ENCODE measurements at places on chromosomes 7 and 10.
A peak's percentile ranks its signal among the peaks of the same experiment; 100 is the strongest.

GRCh38 chr10:119337796-119338432 is 130.5 kb downstream of the GRK5 start:
- DNase-seq: peak; percentile 1

DNA sequence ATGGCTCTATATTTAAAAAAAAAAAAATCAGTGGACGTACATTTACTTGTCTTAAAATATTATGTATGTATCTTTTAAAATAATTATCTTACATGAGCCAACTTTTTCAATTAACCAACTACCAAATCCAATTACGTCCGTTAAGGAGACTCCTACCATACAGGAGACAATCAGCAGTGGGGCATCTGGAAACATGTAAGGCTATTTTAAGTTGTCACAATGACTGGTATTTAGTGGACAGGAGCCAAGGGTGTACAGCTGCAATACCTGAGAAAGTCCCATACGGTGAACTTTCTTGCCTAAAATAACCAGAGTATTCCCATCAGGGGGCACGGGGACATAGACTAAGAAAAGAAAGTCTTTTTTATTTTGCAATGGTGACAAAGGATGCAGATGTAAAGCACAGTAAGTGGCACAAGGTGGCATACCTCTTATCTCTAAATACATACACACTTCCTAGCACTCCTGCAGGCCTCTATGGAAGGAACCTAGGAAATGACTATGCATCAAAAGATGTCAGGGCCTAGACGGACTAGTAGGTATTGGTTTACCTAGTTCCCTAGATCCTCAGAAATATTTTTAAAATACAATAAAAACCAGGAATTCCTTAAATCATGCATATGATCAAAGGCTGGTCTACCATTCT is 16.0 kb upstream of the TLL2 start:
- DNase-seq: no peak

- DNase-seq: no peak
Observed at GRCh38 chr7:28919510-28919909, 38.6 kb downstream of the TRIL start.

GRCh38 chr10:89002226-89002978 is 11.8 kb downstream of the FAS start:
- no peak for DNase-seq

- peak; percentile 8 for DNase-seq
Observed at GRCh38 chr10:26437637-26438461, at the start of gene APBB1IP. Gene APBB1IP (plus strand): TSS chr10:26438341. CDS start chr10:26492327, 53,986 bp downstream.

GRCh38 chr7:29274146-29275017 is 79.8 kb downstream of the CHN2 start:
- no peak for DNase-seq

DNA sequence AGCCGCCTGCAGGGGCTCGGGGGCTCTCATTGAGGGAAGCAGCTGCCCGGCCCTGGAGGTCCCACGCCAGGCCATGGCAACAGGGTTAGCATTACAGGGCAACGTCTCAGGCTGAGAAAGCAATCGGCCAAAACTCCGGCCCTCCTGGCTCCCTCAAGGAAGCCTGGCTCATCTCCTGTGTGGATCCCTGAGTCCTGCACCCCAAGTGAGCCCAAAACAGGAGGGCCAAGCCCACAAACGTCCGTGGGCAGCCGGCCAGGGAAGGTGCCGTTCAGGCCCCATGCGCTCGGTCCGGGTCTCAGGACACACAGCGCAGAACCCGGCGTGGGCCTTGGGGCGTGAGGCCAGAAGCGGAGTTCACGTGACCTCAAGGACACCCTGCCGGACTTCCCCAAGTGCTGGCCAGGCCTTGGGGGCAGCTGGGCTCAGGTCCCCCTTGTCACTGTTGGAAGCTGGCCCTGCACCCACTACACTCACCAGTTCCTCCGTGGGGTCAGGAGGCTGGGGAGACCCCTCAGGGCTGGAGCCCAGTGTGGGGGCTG is 8.0 kb upstream of the PWWP2B start:
- DNase-seq: no peak

GRCh38 chr7:72063330-72063729 is 348.8 kb downstream of the CALN1 start:
- no peak for DNase-seq

GRCh38 chr7:100674411-100675104 is 1.0 kb downstream of the GNB2 start:
- no peak for DNase-seq

- DNase-seq: no peak
Observed at GRCh38 chr10:30185916-30186315, 126.5 kb upstream of the JCAD start.

DNA sequence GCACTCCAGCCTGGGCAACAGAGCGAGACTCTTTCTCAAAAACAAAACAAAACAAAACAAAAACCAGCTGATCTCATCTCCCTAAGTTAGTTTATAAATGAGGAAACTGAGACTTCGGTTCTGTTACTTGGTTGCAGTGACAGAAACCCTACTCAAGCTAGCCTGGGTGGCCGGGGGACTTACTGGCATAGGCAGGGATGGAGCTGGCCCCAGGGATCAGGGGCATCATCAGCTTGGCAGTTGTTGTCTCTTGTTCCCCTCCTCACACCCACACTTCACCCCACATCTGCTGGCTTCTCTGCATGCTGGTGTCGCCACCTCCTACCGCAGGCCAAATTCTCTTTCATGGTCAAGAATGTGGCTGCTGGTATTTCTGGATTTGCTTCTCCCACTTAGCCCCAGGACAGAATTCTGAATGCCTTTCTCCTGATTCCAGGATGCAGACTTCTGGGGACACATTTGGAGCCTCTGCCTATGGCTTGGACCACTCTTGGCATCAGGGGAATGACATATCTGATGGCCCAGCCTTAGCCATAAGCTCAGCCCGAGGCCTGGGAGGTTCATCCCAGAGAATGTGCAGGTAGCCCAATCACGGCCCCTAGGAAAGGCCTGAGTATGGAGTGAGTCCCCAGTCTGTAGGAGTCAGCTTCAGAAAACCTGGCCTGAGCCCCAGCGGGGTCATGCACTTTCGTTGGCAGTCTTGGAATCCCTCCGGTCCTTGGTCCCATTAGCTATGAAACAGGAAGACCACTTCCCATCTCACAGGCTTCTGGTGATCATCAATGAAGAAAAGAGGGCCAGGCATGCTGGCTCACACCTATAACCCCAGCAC is 41.6 kb upstream of the CTBP2 start:
- DNase-seq: no peak

GRCh38 chr7:28686418-28686800 is 271.7 kb downstream of the TRIL start:
- no peak for DNase-seq

DNA sequence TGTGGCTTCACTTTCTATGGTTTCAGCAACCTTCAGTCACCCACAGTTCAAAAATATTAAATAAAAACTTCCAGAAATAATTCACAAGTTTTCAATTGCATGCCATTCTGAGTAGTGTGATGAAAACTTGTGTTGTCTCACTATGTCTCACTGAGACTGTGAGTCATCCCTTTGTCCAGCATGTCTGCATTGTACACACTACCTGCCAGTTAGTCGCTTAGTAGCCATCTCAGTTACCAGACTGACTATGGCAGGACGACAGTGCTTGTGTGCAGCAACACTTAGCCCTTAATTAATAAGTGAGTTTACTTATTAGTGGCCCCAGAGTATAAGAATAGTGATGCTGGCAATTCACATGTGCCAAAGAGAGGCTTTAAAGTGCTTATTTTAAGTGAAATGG is 22.5 kb downstream of the CCDC186 start:
- DNase-seq: no peak

DNA sequence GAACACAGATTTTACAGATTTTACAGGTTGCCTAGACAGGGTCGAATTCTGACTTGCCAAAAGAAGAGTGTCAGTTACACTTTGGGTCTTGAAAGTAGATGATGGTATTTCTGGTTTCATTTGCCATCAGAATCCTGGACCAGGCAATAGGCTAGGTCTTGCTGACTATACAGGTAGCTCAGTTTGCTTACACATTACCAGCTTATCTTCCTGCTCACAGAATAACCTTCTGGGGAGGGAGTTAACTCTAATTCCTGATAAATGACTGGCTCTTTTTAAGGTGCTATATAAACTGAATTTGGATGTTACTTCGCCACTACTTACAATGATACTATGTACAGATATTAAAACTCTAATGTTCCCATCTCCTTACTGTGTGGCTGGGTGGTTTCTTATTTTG is 39.8 kb downstream of the GBF1 start:
- no peak for DNase-seq

DNA sequence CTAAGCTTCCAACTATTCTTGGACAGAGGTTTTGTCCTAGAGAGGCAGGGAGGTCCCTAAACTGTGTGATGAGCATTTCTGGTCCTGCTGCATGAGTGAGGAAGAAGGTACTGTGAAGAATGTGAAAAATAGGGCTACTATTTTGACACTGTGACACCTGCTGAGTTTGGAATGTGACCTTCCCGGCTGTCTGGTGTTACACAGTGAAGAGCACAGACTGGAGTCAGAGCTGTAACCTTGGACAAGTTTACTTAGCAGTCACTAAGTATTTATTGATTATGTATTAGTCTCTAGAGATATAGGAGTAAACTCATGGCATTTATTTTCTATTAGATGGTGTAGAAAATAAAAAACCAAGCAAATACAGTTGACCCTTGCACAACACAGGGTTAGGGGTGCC is 12.3 kb downstream of the GOLGA7B start:
- no peak for DNase-seq

DNA sequence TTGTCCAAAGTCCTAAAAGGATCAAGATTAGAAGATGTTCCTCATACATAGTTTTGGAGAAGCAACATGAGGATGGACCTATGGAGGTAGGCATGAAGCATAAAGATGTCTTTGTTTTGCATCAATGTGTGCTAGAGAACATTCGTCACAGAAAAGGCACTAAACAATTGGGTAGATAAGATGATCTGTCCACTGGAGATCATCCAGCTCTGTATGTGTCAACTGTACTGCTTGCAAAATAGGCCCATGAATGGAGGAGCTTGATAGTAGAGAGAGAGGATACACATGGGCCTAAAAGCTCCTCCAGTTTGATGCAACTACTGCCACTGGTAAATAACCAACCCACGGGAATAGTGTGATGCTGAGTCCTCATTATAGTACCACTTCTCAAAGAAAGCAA is 286.4 kb upstream of the HGF start:
- no peak for DNase-seq

DNA sequence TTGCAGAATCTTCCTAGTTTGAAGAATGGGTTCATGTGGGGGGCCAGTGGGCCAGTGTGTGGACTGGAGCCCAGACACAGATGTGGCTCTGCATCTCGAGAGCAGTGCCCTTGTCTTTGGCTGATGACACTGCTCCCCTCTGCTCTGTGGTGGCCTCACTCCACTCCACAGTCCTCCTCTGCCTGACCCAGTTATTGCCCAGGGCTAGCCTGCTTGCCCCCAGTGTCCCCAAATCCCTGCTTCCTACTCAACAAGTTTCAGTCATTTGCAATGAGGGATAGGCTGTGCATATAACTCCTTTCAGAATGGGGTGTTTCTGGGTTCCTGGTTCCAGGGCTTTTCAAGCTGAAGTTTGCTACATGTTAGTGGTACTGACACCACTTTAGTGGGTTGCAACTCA is 177.5 kb downstream of the SNX10 start:
- no peak for DNase-seq

GRCh38 chr7:2437537-2438148 is 34.2 kb downstream of the CHST12 start:
- no peak for DNase-seq

DNA sequence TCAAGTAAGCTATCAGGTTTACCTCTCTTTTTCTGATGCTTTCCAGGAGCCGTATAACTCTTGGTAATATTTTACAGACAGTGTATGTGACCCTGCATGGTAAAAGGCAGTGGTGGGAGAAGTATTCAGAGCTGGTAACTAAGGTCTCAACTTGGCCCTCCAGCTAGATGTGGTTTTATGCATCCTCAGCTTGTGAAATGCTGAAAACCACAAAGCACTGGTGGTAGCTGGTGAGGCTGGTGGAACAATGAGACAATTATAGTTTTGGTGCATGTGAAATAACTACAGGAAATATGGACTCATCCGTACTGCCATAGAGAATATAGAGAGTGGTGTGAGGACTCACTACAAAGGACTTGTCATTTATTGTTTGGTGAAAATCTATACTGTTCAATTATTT is 383.0 kb upstream of the PCDH15 start:
- no peak for DNase-seq

DNA sequence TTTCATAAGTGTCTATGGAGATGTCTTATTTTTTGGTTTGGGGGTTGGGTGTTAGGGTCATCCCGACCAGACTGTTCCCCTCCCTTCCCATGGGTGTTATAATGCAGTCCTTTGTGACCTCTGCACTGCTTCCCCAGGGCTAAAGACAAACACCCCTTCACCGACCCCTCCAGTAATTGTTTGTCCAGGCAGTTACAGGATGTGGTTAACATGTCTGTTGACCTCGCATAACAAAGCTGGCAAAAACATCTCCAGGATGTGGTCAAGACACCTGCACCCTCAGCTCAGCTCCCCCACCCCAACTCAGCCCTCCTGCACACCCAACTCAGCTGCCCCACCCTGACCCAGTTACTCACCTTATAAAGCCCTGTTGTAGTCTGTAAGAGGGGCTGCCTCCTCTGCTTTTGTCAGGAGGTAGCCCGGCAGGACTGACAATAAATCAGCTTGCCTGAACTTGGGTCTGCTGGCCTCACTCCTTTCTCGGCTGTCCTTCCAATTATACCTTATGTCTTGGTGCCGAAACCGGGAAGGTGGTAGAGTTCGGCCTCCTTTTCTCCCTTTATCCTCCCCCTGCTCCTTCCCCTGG is 102.2 kb downstream of the ZNF92 start:
- no peak for DNase-seq

DNA sequence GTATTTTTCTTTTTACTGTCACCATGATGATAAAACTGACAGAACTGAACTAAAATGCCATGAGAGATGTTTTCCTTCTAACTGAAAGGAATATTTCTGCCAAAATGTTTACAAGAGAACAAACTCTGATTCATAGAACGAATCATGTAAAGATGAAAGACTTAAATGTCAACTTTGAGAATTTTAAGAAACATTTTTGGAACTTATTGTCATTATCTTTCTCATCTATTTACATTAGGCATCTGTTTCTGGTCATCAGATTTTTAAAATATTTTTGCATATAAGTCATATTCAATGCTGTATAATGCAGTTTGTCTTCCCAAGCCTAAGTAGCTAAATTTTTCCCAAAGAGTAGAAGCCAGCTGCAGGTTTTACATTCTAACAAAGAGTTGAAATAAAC is 358.5 kb downstream of the TFEC start:
- DNase-seq: no peak

All from NCI-H524 (cell line).